ENCODE measurements at places on chromosomes 7 and 10.

- no peak for DNase-seq
Measured at GRCh38 chr10:131448171-131448570, 136.7 kb upstream of the TCERG1L start.

GRCh38 chr7:83001362-83002040 lies 161.2 kb downstream of the PCLO start:
- no peak for DNase-seq

- no peak for DNase-seq
Measured at GRCh38 chr10:127092916-127093315, 103.5 kb downstream of the INSYN2A start.

GRCh38 chr7:29987811-29988317 lies 1.7 kb downstream of the SCRN1 start:
- no peak for DNase-seq

DNA sequence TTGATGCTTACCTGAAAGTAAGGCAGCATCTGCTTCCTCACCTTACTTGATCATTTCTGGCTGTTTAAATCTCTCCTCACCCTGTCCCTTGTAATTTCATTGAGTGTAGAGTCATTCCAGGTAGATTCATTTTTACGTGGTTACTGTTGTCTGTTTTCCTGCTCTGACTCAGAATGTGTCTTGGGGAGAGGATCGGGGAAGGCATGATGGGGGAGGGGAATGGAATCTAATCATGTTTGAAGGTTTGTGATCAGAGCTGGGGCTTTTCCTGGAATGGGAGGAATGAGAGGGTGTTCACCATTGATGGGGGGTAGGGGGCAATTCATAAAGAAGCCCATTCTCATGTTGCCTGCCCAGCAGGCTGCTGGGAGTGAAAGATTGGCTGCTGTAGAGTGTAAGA lies 18.7 kb downstream of the SEC24C start:
- no peak for DNase-seq
